ENCODE measurements at places on chromosomes 5 and 9. TPM values are rescaled to one million over a fixed set of nuclear protein-coding genes. Genes with fewer than 3 reads are reported as not detected.

MEIKIN gene
- total RNA-seq: not detected

LHX3 gene
- total RNA-seq: not detected

PCDHGB7 gene
- 6.7 TPM for total RNA-seq

SPATA31A3 gene
- total RNA-seq: not detected

CTSV gene
- total RNA-seq: 1.9 TPM

OBP2B gene
- total RNA-seq: not detected

UGT3A2 gene
- total RNA-seq: not detected

INIP gene
- total RNA-seq: 16.0 TPM

IFNA21 gene
- total RNA-seq: not detected

SLC6A18 gene
- not detected for total RNA-seq

EIF4E1B gene
- total RNA-seq: not detected

ADGRV1 gene
- total RNA-seq: 0.59 TPM

PRUNE2 gene
- total RNA-seq: 7.7 TPM

PCDHGA1 gene
- total RNA-seq: 0.75 TPM

SVEP1 gene
- 9.8 TPM for total RNA-seq

NEURL1B gene
- 1.1 TPM for total RNA-seq

CER1 gene
- total RNA-seq: not detected

SV2C gene
- not detected for total RNA-seq

ADAMTS12 gene
- 18.6 TPM for total RNA-seq

GKAP1 gene
- 0.35 TPM for total RNA-seq

All from smooth muscle cell of the coronary artery (primary cell).